Aorta (tissue), 5 donors: ENCODE measurements at places on chromosomes 12 and 14. TPM values are rescaled to one million over a fixed set of nuclear protein-coding genes. Genes with fewer than 3 reads are reported as not detected.

GRCh38 chr14:98711453-98711852 is 560.5 kb downstream of the BCL11B start:
- DNase-seq: no peak

GRCh38 chr14:55151601-55152000 is 22.5 kb downstream of the LGALS3 start:
- DNase-seq: no peak

DNA sequence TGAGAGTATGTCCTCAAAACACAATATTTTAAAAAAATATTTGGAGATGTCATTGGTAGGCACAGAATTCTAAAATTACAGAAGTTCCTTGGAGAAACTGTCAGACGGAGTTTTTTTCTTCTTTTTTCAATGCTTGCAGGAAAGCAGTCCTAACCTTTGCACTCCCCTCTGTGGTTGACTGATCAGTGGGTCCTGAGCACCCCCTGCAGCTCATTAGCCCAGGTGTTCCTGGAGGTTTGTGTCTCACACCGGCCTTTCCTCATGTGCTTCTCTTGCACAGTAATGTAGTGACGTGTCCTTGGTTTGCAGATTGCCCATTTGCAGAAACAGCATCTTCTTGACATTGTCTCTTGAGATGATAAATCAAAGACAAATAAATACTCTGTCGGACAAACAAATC is 513.0 kb downstream of the TMEM121 start:
- no peak for DNase-seq

The PRKCH gene
- 32.2 TPM for total RNA-seq

The CD163 gene
- total RNA-seq: 229 TPM

GRCh38 chr14:71733210-71733883 is 198.9 kb upstream of the RGS6 start:
- no peak for DNase-seq

DNA sequence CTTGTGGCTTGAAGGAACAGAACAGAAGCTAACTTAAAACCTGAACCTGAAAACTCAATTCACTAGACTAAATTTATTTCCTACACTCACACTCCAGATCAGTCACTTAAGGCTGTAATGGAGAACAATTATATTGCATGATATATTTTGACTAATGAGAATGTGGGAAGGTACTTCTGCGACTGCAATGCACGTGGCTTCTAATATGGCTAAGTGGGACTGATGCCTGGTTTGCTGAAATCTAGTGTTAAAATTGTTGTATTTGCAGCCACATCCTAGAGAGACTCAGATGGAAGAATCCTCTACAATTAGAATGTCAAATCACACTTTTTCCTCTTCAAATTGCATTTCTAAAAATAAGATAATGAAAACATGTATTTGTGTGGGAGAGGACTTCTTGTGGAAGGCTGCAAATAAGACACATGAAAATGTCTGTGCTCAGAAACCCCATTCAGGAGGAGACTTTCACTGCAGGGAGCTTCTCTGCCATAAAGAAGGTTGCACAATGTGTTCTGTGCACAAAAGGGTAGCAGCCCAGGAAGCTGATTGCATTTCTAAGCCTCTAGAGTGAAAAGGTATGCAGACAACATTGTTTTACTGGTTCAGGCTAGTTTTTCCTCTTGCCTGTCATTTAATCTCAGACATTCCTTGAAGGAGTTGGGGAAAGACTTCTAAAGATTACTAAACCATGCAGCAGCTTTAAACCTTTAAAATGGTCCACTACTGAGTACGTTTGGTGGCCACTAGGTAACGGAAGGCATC is 224.3 kb downstream of the NEDD1 start:
- no peak for DNase-seq

GRCh38 chr14:104604458-104605449 is at the start of gene TMEM179:
Gene TMEM179 (minus strand): TSS chr14:104604772. CDS start chr14:104604741, 31 bp downstream.
- DNase-seq: no peak

The KLRK1 gene
- 1.9 TPM for total RNA-seq

The BHLHE41 gene
- total RNA-seq: 49.9 TPM

GRCh38 chr12:81369175-81369574 is 291.3 kb downstream of the ACSS3 start:
- no peak for DNase-seq

DNA sequence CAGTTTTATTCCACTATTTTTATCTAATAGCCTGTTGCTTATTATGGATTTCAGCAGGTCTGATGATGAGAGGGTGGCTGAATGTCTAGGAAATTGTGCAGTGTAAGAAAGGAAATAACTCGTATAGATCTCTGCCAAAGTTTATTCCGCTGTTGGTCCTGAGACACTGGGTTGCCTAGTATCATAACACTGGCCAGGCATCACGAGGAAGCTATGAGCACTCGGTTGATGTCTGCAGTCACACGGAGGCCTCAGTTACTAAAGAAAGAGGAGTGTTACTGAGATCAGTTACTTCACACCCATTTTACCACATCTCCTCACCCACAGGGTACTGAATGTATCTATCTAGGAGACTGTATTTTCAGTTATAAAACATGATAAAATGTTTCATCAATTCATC is 21.9 kb downstream of the BHLHE41 start:
- no peak for DNase-seq

DNA sequence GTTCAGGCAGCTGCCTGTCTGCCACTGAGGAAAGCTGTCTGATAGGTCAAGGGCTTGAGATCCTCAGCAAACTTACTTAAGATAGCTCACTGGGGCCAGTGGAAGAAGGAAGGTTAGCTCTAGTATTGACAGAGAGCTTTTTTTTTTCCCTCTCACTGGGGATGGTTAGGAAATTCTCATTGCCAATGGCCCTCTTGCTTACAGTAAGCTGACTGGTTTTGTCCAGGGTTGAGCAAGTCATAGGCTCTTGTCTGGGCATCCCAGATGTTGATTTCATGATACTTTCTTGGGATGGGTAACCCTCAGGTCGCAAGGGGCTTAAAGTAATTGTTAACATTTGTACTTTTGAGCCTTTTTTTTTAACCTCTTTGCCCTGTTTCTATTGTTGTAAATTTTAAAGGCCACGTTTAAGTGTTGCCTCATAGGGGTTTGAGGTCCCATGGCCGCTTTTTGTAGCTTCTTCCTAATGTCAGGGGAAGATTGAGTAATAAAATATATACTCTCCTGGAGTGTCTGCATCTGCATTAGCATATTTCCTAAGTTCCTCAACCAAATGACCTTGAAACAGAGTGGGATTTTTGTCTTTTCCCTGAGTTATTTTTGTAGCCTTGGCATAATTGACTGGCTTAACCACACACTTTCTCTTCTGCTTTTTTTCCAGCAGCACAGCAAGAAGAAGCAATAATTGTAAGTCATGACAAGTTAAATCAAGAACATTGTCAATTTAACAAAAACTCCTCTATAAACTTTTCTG is 716.0 kb downstream of the LRFN5 start:
- no peak for DNase-seq

The KRT8 gene
- total RNA-seq: 102 TPM

The SLC17A8 gene
- total RNA-seq: not detected

The OR11H12 gene
- total RNA-seq: not detected
